ENCODE measurements at places on chromosomes 16 and 17.

DNA sequence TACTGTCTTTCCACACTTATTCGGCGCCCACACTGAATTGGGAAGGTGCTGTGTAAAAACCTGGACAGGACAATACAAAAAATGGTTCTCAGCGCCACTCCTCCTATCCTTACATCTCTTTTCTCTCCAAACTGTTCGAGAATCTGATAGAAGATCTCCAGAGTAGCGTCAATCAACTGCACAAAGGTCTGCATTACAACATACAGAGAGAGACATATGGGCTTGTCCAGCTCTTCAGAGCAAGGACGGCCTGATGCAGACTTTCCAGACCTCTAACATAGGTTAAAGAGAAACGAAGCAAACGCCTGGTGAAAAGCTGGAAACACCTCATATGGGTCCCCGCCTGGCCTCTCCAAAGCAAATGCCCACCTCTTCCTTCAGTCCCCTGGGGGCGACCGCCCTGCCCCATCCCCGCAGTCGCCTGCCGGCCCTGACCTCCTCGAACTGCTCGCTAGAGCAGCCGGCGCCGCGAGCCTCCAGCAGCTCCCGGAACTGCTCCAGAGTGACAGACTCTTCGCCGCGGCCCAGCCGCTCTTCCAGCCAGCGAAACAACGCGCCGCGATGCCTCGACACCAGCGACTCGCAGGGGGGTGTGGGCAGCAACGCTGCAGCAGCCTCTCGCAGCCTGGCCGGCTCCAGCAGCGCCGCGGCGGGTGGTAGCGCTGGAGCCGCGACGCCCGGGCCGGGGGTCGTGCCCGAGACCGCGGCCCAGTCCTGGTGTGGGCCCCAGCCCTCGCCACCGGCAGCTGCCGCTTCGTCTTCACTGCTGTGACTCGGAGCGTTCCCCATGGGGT, 526 bp downstream of the ZZEF1 start:
- DNase-seq = peak; percentile 28

DNA sequence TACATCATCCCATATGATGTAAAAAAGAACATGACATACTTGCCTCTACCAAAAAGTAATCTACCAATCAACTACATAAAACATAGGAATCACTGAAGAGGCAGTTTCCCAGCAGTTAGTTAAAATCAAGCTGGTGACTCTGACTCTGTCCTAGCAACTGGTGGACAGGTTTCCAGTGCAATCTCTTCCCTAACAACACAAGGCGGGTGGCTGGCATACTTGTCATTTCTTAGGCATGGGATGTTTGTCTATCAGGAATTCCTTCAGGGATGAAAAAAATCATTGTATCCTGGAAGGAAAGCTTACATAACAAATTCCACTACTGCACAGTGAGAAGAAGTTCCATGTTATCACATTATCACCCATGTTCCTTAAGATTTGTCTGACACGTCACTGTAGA, 50.9 kb downstream of the HELZ start:
- no peak for DNase-seq

DNA sequence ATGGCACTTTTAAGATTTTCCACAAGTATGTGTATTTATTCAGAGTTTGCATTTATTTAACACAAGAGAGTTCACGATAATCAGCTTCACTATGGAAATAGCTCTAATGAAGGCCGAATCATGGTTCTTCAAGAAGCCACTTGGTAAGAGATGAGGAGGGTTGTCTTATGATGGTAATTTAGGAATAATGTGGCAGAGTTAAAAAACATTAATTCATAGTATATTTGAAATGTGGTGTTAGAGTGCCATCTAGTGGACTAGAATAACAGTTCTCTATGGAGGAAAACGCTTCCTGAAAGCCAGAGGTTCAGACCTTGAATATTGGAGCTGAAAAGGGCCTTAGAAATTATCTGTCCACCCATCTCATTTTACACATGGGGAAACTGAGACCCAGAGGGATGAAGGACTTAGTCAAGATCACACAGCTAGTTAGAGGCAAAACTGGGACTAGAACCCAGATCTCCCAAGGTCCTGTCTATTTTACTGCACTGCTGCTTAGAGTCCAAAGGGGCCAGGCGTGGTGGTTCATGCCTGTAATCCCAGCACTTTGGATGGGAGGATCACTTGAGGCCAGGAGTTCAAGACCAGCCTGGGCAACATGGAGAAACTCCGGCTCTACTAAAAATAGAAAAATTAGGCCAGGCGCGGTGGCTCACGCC, 33.8 kb upstream of the KPNB1 start:
- no peak for DNase-seq

DNA sequence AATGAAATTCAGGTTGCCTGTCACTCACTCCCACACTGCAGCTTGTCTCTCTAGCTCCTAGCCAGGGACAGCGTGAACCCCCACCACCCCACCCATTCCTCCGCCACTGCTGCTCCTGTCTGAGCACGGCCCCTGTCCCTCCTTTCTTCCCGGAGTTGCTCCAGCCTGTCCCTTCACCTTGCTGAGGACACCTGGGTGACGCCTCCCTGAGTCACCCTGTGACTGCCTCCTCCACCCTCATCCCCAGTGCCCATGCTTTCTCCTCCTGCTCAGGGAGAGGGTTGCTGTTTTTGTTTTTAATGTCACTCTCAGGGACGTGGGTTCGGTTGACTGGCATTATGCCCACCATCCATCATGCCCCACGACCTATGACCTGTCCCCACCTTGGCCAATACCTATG, 25.8 kb upstream of the NAT9 start:
- no peak for DNase-seq

- no peak for DNase-seq
Observed at GRCh38 chr16:17327664-17328335, 143.0 kb downstream of the XYLT1 start.

DNA sequence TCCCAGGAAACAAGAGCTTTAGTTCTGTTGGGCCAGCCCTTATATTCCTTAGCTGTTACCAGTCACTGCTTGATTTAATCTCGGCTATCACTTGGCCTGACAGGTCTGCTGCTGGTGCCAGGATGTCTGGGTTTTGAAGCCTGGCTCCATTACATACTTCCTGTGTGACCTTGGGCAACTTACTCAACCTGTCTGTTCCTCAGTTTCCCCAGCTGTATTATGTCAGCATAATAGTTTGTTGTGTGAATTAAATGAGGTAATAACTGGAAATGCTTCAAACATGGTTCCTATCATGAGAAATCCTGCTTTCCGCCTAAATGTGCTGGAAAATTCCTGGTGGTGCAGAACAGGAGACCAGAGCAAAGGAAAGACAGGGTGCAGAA, 50.6 kb upstream of the STH start:
- DNase-seq = no peak

- no peak for DNase-seq
Observed at GRCh38 chr17:77601054-77601979, 357.2 kb upstream of the TNRC6C start.

GRCh38 chr17:80263253-80264204, 2.9 kb downstream of the RNF213 start:
- peak; percentile 88 for DNase-seq

- DNase-seq = no peak
Observed at GRCh38 chr17:77429369-77429968, 288.7 kb downstream of the SEC14L1 start.

DNA sequence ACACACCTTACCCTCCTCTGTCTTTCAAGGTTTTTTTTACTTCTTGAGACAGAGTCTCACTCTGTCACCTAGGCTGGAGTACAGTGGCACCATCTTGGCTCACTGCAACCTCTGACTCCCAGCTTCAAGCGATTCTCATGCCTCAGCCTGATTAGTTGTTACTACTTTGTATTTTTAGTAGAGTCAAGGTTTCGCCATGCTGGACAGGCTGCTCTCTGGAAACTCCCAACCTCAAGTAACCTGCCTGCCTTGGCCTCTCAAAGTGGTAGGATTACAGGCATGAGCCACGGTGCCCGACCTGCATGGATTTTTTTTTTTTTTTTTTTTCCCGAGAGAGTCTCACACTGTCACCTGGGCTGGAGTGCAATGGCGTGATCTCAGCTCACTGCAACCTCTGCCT, 273.2 kb downstream of the RBFOX1 start:
- no peak for DNase-seq

DNA sequence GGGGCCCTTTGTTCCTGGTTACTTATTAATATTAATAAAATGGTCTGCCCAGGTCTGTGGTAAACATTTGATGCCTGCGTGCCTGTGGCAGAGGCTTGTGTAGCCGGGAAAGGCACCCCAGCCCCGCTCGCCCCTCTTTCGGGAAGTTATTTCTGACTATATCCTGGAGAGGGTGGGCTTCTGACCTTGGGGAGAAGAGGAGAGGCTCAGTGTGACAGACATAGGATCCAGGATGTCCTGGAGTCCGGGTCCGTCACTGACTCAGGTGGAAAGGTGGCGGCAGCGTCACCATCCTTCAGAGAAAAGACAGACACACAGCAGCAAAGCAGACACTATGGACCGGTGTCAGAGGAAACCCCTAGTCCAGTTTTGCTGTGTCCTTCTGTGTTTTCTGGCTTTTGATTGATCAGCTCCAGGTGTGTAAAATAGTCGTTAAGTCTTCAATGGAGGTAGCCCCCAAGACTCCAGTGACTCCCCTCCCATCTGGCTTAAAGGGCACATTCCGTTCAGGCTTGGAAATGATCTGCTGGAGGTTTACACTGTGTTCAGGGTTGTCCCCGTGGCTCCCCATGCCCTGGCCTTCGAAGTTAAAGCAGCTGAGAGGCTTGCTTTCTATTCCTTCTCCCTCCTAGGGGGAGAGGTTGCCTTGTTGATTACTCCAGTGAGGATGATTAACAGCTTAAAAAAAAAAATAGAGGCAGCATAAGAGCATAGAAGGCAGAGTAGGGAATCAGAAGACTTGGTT, 81.6 kb downstream of the CCDC182 start:
- DNase-seq = no peak

DNA sequence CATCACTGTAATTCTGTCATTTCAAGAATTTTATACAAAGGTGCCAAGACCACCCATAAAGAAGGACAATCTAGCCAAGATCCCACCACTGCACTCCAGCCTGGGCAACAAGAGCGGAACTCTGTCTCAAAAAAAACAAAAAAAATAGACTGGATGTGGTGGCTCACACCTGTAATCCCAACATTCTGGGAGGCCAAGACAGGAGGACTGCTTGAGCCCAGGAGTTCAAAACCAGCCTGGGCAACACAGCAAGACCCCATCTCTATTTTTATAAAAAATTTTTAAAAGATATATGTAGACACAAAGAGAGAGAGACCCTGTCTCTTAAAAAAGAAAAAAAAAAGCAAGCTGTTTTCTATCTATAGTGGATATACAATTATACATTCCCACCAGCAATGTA, 8.8 kb downstream of the UBE2G1 start:
- no peak for DNase-seq

DNA sequence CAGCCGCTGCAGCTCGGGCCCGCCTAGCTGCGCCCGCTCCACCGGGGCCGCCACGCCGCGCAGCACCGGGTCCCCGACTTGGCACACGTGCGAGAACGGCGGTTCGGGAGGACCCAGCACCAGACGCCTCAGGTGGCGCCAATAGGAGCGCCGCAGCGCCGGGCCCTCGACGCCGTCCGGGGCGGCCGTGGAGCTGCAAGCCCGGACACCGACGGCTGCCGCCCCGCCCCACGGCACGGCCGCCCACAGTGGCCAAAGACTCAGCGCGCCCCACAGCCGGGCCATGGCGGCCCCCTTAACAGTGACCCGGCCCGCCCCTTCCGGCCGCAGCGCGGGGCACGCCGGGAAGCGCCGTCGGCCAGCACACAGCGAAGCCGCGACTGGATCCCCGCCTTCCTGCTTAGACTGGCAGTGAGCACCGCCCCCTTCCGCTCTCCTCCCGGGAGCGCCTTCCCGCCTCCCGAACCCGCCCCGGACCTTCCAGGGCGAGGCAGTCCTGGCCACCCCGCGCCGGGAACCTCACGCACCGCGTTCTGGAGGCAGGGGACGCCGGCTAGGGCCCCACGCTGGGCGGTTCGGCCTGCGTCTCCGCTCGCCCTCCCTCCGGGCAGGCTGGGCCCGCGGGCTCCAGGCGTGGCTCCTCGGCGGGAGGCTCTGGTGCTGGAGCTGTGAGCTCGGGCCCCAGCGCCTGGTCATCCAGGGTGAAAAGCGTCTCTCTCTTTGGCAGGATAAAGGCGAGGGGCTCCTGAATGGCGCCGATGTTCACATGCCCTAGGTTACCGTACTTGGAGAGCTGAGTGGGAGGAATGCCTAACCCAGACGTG, at the start of gene PDF:
Gene PDF, minus strand, starts transcription at position 303 of the 824 bp plus-strand sequence. Its CDS starts 18 bp downstream, at position 285.
- peak; percentile 87 for DNase-seq

DNA sequence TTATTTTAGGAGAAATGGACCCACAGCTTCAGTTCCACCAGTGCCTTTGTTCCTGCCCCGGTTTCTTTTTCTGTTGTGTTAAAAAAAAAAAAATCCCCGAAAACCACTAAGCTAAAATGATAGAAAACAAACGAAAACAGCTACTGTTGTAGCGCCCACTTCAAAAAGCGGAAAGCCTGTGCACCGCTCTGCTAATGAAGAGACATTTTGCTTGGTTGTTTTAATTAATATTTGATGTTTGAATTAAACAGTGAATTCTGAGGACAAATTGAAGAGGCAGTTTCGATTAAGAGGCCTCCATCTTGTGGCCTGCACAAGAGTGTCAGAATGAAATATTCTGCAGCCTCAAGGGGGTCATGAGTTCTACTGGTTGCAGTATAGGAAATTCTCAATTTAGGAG, 186.7 kb downstream of the RPTOR start:
- DNase-seq = no peak

DNA sequence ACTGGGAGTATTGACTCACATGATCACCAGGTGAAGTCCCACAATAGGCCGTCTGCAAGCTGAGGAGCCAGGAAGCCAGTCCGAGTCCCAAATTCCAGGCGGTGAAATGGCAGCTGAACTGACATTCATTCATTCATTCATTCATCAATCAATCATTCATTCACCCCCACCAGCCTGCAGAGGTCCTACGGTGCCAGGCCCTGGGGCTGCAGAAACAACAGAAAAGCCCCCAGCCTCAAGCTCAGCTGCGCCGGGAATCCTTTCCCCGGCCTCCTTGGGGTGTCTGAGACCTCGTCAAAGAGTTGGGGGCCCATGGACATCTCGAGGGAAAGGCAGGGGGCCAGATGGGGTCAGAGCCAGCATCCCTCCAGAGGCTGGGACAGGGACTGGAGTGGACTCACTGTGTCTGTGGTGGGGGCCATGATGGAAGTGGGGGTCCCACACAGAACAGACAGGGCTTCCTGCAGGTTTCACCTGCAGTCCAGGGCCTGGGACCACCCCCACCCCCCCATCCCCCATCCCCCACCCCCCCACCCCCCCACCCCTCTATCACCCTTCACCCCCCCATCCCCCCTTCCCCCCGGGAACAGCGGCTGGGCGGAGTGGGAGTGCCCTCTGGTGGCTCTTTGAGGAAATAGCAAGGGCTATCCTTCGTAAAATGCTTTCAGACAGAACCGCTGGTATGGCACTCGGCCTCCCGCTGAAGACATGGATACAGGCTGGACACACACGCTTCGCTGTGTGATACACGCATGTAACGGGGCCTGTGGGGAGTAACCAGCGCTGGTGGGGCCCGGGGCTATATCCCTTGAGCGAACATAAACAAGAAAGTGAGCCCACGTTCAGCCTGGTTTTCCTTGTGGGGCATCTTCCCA, 8.5 kb upstream of the ZC3H18 start:
- DNase-seq = peak; percentile 45

DNA sequence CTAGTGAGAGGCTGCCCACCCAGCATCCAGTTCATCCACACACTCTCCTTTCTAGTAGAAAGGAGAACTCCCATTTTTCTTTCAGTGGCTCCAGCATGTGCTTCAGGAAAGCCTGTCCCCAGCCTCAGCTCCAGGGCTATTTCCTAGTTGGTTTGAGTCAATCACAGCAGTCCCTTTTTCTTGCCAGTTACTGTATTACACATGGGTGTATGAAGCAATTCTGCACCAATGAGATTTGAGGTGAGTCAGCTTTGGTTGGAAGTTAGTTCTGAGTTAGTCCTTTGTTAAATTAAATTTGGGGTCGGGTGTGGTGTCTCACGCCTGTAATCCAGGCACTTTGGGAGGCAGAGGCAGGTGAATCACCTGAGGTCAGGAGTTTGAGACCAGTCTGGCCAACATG, 24.8 kb downstream of the RAD51D start:
- no peak for DNase-seq
